ENCODE measurements at places on chromosomes 11 and 22.

- no peak for DNase-seq
Measured at GRCh38 chr22:23684561-23685031, 6.2 kb upstream of the RGL4 start.

GRCh38 chr11:86396396-86396795 lies 21.7 kb downstream of the CCDC81 start:
- DNase-seq = no peak

DNA sequence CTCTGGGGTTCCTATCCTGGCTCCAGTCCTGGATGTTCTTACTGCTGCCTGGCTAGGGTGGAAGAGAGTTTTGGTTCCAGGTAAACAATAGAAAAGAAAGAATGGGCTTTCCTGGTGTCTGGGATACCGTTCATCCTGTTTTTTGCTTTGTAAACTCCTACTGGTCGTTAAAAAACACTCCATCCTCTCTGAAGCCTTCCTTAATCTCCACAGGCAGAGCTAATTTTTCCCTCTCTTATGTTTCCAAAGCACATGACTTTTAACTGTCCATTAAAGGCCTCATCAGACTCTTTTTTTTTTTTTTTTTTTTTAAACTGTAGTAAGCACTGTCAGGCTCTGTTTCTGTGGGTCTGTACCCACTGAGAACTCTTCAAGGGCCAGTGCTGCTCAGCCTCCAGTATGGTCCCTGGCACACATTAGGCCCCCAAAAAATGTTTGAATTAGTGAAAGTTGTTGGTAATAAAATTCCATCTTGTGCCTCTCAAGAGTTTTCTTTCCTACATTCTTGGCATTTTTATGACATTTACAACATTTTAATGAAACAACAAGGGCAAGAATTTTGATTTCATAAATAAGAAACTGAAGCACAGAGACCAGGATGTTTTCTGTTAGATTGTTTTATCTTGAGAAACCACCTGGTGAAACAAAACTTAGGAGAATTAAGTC lies 104.2 kb downstream of the TEAD1 start:
- DNase-seq = no peak

- no peak for DNase-seq
Measured at GRCh38 chr11:14768526-14769188, 123.4 kb downstream of the CYP2R1 start.

DNA sequence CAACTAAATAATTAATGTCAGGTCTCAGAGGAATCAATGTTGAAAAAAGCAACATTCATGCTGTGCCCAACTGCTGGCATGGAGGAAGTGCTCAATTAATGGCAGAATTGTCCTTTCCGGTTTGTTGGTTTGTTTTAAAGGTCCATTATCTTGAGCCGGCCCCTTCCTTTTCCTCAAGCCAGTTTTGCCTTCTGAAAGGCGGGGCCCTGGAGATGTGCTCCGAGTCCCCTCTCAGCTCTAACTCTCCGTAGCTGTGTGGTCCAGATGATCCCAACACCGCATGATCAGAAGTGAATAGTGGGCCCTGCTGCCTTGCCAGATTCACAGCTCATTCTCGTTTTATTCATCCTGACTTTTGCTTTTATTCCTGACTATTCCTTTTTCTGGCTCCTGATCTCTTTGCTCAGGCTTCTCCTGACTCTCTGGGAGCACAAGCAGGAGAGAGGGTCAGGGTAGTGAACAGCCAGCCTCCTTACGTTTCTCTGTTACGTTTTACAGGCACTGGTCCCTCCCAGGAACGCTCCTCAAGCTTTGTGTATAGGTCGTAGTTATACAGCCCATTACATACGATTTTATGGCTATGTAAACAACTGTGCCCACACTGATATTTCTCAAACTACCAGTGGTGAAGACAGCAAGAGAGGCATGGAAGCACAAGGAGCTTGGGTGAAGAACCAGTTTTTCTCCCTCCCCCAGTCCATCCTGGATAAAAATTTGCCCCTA lies 265.9 kb downstream of the LARGE1 start:
- DNase-seq = no peak

GRCh38 chr11:78733031-78733430 lies 158.4 kb upstream of the NARS2 start:
- no peak for DNase-seq

- DNase-seq = no peak
Measured at GRCh38 chr22:48438096-48438495, 1389.6 kb downstream of the BRD1 start.

DNA sequence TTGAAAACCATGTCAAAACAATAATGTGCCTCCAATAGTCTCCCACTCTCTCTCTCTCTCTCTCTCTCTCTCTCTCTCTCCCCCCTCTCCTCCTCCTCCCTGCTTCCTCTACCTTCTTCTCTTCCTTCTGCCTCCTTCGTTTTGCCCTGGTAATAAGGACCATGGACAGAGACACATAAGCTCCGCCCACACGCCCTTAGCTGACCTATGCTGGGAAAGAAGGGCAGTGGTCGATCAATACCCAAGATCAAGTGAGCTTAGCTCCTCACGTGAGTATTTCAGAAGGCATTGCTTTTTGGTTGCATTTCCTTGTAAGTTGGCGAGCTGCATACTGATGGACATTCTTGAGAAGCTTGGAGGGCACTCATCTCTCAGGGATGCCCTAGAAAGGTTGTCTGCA lies 194.8 kb downstream of the MIAT start:
- no peak for DNase-seq

DNA sequence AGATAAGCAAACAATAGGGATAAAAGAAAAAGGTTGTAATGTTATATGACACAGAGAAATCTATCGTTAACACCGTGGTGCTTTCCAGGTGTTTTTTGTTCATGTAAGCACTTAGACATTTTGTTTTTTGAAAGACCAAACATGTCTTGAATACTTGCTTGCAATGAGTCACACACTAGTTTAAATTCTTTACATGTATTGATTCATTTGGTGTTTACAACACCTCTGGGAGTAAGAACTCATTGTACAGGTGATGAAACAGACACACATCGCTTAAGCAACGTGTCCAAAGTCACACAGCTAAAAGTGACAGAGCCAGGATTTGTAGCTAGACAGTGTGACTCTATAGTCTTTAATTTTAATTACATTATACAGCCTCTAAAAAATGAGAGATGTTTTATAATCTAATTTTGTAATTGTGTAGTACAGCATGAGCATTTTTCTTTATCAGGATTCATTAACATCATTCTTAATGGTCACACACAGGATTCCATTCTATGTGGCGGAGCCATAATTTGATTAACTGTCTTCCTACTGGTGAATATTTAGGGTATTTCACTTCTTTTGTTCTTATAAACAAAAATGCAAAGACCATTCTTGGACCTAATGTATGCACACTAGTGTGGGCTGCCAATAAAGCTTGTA lies 148.8 kb downstream of the DBX1 start:
- no peak for DNase-seq

- DNase-seq = no peak
Measured at GRCh38 chr11:44065161-44065661, 859 bp upstream of the ACCS start.

- DNase-seq = no peak
Measured at GRCh38 chr11:11025087-11025486, 167.2 kb upstream of the ZBED5 start.

DNA sequence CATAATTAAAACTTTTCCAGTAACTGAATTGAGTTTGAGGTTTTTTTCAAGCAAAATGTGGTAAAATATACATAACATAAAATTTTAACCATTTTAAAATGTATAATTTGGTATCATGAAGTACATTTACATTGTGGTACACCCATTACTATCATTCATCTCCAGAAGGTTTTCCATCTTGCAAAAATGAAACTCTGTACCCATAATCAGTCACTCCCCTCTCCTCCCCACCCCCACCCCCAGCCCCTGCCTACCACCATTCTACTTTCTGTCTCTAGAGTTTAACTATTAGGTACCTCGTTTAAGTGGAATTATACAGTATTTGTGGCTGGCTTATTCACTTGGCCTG lies 63.7 kb downstream of the MICAL2 start:
- no peak for DNase-seq

DNA sequence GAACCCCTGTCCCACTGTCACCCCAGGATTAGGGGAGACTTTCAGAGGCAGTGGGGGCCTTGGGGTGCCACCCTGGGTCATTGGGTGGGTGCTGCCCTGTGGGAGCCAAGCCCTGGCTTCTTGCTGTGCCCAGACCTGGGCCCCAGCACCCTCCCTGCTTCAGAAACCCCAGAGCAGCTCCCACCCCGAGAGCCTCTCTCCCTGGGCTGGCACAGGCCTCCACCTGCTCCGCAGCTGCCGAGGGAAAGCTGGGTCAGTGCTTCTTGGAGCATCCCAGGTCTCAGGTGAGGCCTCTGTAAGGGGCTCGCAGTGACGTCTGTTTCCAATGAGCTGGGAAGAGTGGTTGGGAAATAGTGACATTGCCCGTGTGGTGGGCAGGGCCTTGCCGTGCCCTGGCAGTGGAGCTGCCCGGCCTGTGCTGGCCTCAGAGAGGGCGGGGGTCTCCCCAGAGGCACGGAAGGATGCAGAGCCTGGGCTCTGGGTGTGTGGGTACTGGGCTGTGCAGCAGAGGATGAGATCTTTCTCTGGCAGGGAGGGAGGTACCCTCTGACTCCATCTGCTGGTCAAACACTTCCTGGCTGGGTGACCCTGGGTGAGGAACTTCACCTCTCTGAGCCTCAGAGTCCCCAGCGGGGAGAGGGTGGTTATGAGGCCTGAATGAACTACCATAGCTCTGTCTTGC lies 23.0 kb downstream of the C22orf23 start:
- DNase-seq = no peak

- DNase-seq = no peak
Measured at GRCh38 chr22:44745853-44746789, 6.3 kb upstream of the ARHGAP8 start.

DNA sequence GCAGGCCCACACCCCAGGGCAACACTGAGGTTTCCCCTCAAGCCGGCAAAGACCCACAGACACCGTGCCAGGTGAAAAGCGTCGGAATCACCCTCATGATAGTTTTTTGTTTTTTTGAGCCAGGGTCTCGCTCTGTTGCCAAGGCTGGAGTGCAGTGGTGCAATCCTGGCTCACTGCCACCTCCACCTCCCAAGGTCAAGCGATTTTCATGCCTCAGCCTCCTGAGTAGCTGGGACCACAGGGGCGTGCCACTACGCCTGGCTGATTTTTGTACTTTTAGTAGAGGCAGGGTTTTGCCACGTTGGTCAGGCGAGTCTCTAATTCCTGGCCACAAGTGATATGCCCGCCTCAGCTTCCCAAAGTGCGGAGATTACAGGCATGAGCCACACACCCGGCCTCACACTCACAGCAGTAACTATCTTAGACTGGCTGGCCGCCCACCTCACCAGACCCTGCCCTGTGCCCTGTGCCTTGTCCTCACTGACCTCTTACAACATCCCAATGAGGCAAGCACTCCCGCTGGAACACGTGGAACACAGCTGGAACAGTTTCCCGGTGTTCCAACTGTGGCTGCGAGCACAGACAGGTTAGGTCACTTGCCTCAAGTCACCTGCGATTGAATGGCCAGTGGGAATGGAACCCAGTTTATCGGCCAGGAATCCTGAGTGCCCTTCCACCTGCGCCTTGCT lies 21.1 kb downstream of the LRRC10B start:
- no peak for DNase-seq

DNA sequence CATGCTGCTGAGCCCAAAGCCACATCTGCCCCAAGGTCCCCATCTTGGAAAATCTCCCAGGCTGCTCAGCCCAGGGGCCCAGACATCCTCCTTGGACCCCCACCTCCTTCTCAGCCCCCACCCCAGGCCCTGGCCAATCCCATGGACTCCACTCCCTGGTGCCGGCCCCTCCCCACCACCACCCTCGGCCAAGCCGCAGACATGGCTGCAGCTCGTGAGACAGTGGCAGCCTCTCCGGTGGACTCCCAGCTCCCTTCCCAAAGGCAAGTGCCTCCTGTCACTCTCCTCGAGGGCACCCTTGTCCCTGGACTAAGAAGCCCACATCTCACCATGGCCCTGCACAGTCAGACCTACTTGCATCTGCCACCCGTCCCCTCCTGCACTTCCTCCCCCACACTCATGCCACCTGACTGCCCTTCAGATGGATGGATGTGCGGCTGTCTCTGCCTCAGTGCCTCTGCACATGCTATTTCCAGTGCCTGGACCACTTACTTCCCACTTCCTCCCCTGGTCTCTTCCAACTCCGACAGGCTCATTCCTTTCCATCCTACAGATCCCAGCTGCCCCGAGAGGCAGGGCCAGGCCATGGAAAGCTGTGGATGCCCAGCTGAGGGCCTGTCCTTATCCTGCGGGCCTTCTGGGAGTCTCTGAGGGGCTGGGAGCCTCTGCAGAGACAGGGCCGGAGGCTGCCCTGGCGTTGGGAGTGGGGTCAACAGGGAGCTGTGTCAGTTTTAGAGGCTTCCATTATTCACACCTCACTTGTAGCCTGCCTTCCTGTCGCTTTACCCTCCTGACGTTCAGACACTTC lies 25.5 kb upstream of the RFPL3 start:
- no peak for DNase-seq

- no peak for DNase-seq
Measured at GRCh38 chr11:120203626-120204025, 7.2 kb upstream of the OAF start.

DNA sequence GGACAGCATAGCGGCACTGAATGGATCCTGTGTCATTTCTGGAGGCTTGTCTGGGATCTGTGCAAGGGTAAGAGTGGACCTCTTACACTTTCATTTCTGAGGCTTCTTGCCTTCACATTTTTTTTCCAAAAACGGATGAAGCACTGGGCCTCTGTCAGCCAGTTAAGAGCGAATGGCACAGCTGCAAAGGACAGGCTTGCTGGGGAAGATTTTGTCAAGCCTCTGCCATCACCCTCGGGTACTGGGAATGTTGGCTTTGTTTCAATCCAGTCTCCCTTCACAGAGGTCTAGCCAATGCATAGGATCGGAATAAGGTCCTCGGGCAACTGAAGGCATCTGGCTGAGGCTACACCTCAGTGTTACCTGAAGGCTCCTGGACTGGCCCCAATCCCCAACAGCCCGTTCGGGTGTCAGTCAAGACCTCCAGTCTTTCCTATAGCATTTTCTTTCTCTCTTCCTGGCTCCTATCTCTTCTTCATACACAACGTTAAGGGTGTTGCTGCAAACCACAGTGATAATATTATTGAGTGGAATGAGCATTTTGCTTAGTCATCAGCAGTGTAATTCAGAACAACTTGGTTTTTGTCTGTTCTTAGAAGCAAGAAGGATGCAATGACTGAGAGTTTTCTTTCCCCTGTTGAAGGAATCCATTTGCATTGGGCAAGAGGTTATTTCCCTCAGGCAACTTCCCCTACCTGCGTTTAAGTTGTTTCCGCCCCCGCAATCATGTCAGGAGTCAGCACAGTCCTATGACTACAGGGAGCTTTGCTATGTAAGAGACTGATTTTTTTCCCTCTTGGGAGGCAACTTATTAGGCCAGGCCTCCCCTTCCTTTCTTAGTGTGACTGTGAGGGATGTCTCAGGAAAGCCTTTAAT lies 22.8 kb downstream of the NPAT start:
- no peak for DNase-seq

Measured in astrocyte of the cerebellum (primary cell).